Small intestine (tissue), 16 donors: ENCODE measurements at places on chromosomes 5 and 9. TPM values are rescaled to one million over a fixed set of nuclear protein-coding genes. Genes with fewer than 3 reads are reported as not detected.

The CCDC69 gene
- 33.5 TPM for polyA plus RNA-seq

The TLE1 gene
- 5.9 TPM for polyA plus RNA-seq

The LCNL1 gene
- polyA plus RNA-seq: not detected

The OTP gene
- not detected for polyA plus RNA-seq

The BARHL1 gene
- not detected for polyA plus RNA-seq

The RFESD gene
- 0.27 TPM for polyA plus RNA-seq

The BAAT gene
- 0.04 TPM for polyA plus RNA-seq

The PLEKHG4B gene
- not detected for polyA plus RNA-seq

The OR1Q1 gene
- polyA plus RNA-seq: not detected

The PLPP1 gene
- 54.6 TPM for polyA plus RNA-seq

GRCh38 chr9:34127035-34127948, 794 bp upstream of the DCAF12 start:
- peak; percentile 14 for DNase-seq
- H3K4me3 ChIP-seq: peak overlapping the region; percentile 79
- H3K4me1 ChIP-seq: peaks cover 10% of the 10 kb centered on the region

DNA sequence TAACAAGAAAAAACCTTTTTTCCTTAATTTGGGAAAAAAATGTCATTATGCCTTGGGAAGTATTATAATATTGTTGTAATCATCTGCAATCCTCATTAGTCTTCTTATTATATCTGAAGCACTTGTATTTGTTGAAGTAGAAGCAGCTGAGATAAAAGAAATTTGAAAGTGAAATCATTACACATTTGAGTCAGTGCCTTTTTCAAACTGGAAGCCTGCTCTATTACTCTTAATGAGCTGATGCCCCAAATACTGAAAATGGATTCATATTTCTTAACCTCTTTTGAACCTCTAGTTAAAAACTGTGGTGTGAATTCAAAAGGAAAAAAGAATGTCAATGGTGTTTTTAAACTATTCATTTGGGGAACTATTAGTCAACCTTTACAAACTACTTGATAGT, 1027.7 kb downstream of the NR2F1-AS1 start:
- no peaks in the 10 kb centered on the region for H3K4me1 ChIP-seq
- H3K27ac ChIP-seq: no peak overlapping the region
- no peak for DNase-seq

DNA sequence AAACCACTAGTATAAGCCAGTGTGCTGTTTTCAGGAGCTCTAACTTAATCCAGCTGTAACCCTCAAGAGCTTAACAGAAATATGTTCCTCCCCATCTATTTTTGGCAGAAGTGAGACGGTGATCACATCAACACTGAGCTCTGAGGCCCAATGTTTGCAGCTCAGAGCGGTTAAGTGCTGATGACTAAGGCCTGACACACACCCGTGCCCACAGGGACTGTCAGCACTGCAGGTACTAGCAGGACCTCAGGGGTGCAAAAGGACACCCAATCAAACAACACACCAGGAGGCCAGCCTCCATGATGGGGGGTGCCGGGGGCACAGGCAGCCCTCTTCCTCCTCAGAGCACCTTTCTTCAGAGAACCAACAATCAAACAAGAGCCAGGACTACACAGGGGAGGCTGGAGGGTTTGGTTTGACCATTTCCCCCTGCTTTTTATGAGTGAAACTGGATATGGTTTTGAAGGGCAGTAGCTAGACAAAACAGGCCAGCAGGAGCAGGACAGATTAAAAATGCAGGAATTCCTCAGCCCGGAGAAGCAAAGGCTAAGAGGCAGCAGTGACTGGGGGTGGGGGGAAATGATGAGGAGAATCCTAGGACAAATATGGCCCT, 61.3 kb downstream of the RAPGEF1 start:
- no peaks in the 10 kb centered on the region for H3K27me3 ChIP-seq
- peak overlapping the region; percentile 70 for H3K27ac ChIP-seq
- H3K4me1 ChIP-seq: peaks cover 24% of the 10 kb centered on the region
- no peaks in the 10 kb centered on the region for H3K36me3 ChIP-seq

DNA sequence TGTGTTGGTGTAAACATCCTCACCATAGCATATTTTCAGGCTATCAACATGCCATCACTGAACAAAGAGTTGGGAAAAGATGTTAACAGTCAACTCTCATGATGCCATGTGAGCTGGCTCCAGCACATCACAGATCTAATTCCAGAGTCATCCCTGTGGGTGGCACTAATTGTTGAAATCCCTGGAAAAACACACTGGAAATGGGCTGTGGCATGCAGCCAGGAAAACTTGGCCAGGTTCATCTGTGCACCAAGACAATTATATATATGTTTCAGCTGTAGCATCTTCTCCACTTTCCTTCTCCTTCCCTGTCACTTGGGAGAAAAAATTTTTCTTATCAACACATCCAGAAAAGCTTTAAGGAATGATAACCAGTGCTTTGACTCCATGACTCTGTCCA, 313.7 kb downstream of the TRIM32 start:
- H3K27me3 ChIP-seq: no peaks in the 10 kb centered on the region
- H3K27ac ChIP-seq: no peak overlapping the region
- DNase-seq: no peak
- no peaks in the 10 kb centered on the region for H3K36me3 ChIP-seq
- H3K4me1 ChIP-seq: no peaks in the 10 kb centered on the region
- H3K4me3 ChIP-seq: no peak overlapping the region

GRCh38 chr5:116543501-116543900, 31.1 kb downstream of the SEMA6A start:
- H3K4me3 ChIP-seq: no peak overlapping the region
- peak overlapping the region; percentile 67 for H3K27ac ChIP-seq
- peaks cover 6% of the 10 kb centered on the region for H3K4me1 ChIP-seq
- H3K36me3 ChIP-seq: peaks cover 3% of the 10 kb centered on the region
- H3K27me3 ChIP-seq: no peaks in the 10 kb centered on the region
- DNase-seq: no peak

DNA sequence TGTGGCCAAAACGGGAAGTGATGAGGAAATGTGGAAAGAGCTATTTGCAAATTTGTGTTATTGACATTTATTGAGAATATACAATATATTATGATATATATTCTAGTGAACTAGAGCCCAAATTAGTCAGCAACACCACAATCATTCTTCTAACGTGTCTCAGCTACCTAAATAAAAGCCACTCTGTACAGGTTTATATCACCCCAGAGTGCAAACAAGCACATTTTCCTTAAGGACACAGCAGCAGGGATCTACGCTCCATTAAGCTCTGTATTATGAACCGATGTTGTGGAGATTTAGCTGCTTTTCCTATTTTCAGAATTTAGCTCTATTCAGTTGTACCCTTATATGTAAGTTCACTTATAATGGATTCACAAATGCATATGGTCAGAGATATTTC, 77.9 kb downstream of the CDH18 start:
- H3K36me3 ChIP-seq: no peaks in the 10 kb centered on the region
- no peaks in the 10 kb centered on the region for H3K27me3 ChIP-seq
- H3K4me1 ChIP-seq: no peaks in the 10 kb centered on the region
- no peak for DNase-seq

- no peak overlapping the region for H3K4me3 ChIP-seq
- H3K36me3 ChIP-seq: no peaks in the 10 kb centered on the region
- no peak overlapping the region for H3K27ac ChIP-seq
- no peaks in the 10 kb centered on the region for H3K27me3 ChIP-seq
- peak; percentile 53 for DNase-seq
- H3K4me1 ChIP-seq: no peaks in the 10 kb centered on the region
Measured at GRCh38 chr5:52007230-52007858, 624.1 kb downstream of the ISL1 start.

DNA sequence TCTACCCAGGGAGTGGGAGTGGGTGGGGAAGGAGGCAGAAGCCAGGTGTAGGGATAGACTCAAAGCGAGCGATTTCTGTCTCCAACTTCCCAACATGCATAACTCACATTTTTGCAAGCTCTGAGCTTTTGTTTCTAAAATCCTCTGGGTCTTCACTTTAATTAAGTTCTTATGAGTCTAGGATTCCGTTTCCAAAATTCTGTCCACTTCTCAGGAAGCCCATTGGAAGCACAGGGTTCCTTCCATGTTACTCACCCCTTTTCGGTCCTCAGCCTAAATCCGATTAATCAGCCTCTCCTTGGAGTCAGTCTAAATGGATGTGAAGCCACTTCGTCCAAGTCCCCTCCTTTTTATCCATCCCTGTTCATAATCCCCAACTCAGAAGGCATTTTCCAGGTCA, 1.4 kb downstream of the GPX3 start:
- H3K27me3 ChIP-seq: no peaks in the 10 kb centered on the region
- no peaks in the 10 kb centered on the region for H3K36me3 ChIP-seq
- H3K4me3 ChIP-seq: no peak overlapping the region

GRCh38 chr5:97127727-97128126, 14.7 kb downstream of the LIX1 start:
- H3K27ac ChIP-seq: no peak overlapping the region
- H3K4me3 ChIP-seq: no peak overlapping the region
- no peaks in the 10 kb centered on the region for H3K4me1 ChIP-seq

GRCh38 chr5:5416733-5417132, 5.7 kb upstream of the ICE1 start:
- H3K4me3 ChIP-seq: no peak overlapping the region
- no peak overlapping the region for H3K27ac ChIP-seq
- H3K27me3 ChIP-seq: no peaks in the 10 kb centered on the region
- H3K4me1 ChIP-seq: no peaks in the 10 kb centered on the region

DNA sequence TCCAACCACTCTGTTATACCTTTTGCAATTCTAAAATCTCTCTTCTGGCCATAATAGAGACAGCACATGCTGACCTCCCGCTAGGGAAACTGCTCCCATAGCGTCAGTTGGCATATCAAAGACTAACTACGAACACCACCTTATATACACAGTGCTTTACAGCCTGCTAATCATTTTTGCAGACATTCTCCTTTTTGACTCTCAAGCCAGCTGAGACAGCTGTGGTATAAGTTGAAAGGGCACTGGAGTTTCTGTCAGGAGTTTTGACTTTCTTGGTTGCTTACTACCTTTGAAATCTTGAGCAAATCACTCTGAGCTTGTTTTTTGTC, 160.2 kb upstream of the TBCA start:
- no peaks in the 10 kb centered on the region for H3K4me1 ChIP-seq
- no peaks in the 10 kb centered on the region for H3K27me3 ChIP-seq
- peak overlapping the region; percentile 29 for H3K27ac ChIP-seq
- H3K36me3 ChIP-seq: no peaks in the 10 kb centered on the region
- no peak overlapping the region for H3K4me3 ChIP-seq

DNA sequence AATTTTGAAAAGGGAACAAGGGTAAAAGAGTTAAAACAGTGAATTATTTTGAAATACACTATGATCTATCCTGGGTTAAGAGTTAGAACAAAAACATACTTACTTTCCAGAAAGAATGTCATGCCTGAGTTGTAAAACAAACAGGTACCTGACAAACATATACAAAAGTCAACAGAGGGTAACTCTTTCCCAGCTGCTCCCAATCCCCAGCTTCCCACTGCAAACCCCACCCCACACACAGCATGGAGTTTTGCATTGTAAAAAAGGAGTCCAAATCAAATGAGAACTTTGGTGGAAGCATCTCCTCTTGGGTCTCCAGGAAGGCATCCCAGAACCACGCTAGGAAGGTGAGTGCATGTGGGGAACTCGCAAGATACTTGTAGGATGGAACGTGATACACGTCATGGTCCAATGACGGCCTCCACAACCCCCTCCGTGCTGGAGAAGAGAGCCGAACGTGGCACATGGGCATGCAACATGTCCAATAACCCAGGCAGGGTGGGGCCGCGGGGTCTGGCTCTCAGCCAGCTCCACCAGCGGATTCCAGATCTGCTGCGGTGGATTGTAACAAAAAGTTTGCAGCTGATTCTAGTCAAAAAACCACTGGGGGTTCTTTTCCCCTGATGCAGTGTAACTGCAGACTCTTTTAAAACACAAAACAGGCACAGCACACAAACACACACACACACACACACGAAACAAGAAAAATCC, 55.8 kb downstream of the EPB41L4B start:
- no peaks in the 10 kb centered on the region for H3K36me3 ChIP-seq
- no peak overlapping the region for H3K27ac ChIP-seq
- no peaks in the 10 kb centered on the region for H3K4me1 ChIP-seq
- no peak for DNase-seq

DNA sequence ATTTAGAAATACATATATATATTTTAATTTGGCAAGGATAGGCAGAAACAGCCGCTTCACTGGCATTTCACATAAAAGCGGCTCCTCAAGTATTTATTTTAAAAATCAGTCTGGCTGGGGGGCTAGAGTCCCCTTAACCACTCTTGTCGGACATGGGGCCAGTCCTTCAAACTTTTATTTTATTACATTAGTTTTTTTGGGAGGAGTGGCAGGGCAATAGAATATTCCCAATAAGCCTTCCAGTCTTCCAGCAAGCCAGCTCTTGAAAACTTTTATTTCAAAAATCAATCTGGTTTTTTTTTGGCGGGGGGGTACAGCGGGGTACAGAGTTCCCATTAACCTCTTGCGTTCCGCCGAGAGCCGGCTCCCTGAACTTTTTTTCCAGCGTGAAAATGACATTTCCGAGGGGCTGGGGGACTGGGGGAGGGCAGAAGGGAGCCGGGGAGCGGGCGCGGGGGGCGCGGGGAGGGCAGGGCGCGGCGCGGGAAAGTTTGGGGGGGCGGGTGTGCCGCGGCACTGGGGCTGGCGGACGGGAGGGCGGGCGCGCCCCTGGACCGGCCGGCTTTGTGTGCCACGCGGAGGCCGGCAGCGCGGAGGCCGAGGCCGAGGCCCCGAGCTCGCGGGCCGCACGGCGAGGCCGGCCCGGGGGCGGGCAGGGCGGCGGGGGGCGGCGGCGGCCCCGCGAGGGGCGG, 504 bp upstream of the ZNF618 start:
- no peak overlapping the region for H3K27ac ChIP-seq
- peak overlapping the region; percentile 43 for H3K4me3 ChIP-seq
- H3K36me3 ChIP-seq: no peaks in the 10 kb centered on the region
- no peaks in the 10 kb centered on the region for H3K4me1 ChIP-seq

DNA sequence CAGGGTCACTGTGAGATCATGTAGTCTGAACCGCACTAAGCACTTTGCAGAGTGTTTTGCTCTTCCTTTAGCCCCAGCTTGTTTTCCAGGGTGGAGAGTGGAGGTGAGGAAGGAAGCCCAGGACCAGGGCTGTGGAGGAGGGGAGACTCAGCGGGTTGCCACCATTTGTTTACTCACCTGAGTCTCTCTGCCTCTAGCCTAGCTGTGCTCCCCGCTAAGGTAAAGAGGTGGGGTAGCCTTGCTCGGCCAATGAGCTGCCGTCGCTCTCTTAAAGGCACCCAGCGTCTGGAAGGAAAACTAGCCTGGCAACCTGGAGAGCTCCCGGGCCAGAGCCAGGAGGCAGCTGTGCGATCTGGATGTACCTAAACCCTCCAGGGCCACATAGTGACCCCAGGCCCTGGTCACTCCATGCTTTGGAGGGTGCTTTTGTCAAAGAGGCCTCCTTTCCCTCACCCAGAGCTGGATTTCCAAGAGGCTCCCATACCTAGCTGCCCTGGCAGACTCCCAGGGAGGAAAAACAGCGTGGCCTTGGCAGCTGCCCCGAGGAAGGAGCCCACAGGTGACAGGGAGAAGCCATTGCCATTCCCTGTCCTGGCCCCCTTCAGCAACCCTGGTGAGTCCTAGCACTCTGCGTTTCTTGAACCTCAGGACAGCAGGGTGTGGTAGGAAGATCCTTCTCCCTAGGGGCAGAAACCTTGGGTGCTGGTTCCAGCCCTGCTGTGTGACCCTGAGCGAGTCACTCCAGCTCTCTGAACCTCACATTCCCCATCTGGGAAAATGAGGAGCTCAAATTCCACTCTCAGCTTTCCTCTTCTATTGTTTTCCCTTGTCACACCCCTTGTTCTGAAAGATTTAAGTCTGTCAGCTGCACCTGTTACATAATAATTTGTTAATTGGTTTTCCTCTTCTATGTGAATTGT, 42.4 kb upstream of the LARP1 start:
- peak overlapping the region; percentile 88 for H3K27ac ChIP-seq
- no peak overlapping the region for H3K4me3 ChIP-seq
- H3K27me3 ChIP-seq: no peaks in the 10 kb centered on the region
- peak; percentile 67 for DNase-seq

GRCh38 chr5:98954392-98955028, 25.7 kb upstream of the CHD1 start:
- H3K27ac ChIP-seq: no peak overlapping the region
- H3K4me3 ChIP-seq: no peak overlapping the region
- no peaks in the 10 kb centered on the region for H3K36me3 ChIP-seq
- no peaks in the 10 kb centered on the region for H3K4me1 ChIP-seq
- no peaks in the 10 kb centered on the region for H3K27me3 ChIP-seq
